PC-3 (cell line): ENCODE measurements at places on chromosomes 3 and 15. TPM values are rescaled to one million over a fixed set of nuclear protein-coding genes. Genes with fewer than 3 reads are reported as not detected.
A peak's percentile ranks its signal among the peaks of the same experiment; 100 is the strongest.

DNA sequence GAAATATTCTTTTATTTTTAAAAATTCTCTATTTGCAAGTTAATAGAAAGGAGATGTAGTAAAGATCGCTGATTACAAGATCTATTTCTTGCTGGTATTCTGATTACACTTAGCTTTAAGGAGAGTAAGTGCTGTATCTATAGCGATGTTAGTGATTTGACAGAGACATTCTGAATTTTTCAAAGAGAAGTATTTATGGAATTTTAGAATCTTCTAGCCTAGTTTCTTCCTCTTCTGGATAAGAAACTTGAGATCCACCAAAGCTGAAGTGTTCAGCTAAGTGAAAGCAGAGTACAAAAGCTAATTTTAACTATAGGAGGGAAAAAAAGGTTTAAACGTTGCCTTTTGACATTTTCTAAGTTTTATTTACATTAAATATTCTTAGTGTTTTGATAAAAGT lies 72.1 kb upstream of the RARB start:
- no peaks in the 10 kb centered on the region for H3K36me3 ChIP-seq
- H3K27ac ChIP-seq: no peak overlapping the region
- H3K4me1 ChIP-seq: no peaks in the 10 kb centered on the region
- no peak overlapping the region for H3K4me3 ChIP-seq

GRCh38 chr3:38343797-38344594 lies 2.6 kb upstream of the XYLB start:
- H3K4me1 ChIP-seq: peaks cover 20% of the 10 kb centered on the region
- H3K27me3 ChIP-seq: no peaks in the 10 kb centered on the region
- no peak overlapping the region for H3K4me3 ChIP-seq
- no peak overlapping the region for H3K27ac ChIP-seq
- DNase-seq: peak; percentile 34

Gene SLC25A38
- total RNA-seq: 29.7 and 32.0 TPM in 2 replicates

- no peak overlapping the region for H3K27ac ChIP-seq
- no peak overlapping the region for H3K4me3 ChIP-seq
- H3K4me1 ChIP-seq: no peaks in the 10 kb centered on the region
- DNase-seq: no peak
- H3K36me3 ChIP-seq: no peaks in the 10 kb centered on the region
Observed at GRCh38 chr15:45763170-45763869, 128.5 kb downstream of the SQOR start.

Gene IL12A
- total RNA-seq: 6.5 and 8.3 TPM in 2 replicates

- H3K4me1 ChIP-seq: peaks cover 16% of the 10 kb centered on the region
- peaks cover 45% of the 10 kb centered on the region for H3K36me3 ChIP-seq
- DNase-seq: peak; percentile 86
- H3K27ac ChIP-seq: 0 out of 2 replicates have a peak overlapping the region, but pooled peaks have one; percentile 5
- H3K27me3 ChIP-seq: no peaks in the 10 kb centered on the region
- no peak overlapping the region for H3K4me3 ChIP-seq
Observed at GRCh38 chr3:98855806-98856400, 45.6 kb downstream of the DCBLD2 start.

Gene IQCF5
- not detected in 2 replicates for total RNA-seq

DNA sequence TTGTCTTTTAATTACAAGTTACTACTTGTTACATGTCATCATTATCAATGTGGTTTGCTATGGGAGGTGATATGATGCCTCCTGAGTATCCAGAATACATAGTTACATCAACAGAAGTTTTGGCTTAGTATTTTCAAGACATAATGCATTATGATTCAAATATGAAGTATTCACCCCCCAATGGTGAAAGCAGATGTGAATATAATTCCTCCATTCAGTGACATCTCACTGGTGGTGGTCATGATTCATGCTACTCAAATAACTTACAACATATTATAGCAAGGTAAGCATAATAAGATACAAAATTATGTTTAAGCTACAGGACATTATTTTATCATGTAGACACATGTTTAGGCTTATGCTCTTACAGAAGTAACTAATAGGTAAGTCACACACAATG lies 34.9 kb upstream of the TTBK2 start:
- H3K27me3 ChIP-seq: no peaks in the 10 kb centered on the region
- peaks cover 25% of the 10 kb centered on the region for H3K36me3 ChIP-seq
- DNase-seq: peak; percentile 71
- H3K27ac ChIP-seq: no peak overlapping the region
- H3K4me1 ChIP-seq: peaks cover 20% of the 10 kb centered on the region

Gene IL20RB
- total RNA-seq: 0.73 and 1.2 TPM in 2 replicates

Gene PIGZ
- total RNA-seq: 1.6 and 3.7 TPM in 2 replicates

Gene CAMK1
- 36.6 and 53.2 TPM in 2 replicates for total RNA-seq

DNA sequence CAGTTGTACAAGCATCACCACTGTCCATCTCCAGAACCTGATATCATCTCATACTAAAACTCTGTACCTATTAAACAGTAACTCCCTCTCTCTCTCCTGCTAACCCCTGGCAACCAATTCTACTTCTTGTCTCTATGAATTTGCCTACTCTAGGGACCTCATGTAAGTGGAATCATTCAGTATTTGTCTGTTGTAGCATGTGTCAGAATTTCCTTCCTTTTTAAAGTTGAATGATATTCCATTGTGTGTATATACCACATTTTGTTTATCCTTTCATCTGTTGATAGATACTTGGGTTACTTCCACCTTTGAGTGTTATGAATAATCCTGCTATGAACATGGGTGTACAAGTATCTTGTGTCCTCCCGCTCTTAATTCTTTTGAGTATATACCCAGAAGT lies 16.6 kb downstream of the ZNF592 start:
- H3K4me3 ChIP-seq: no peak overlapping the region
- no peak overlapping the region for H3K27ac ChIP-seq
- no peak for DNase-seq
- peaks cover 14% of the 10 kb centered on the region; the same call in 1 of the 2 replicates for H3K36me3 ChIP-seq
- no peaks in the 10 kb centered on the region for H3K27me3 ChIP-seq

Gene PATL2
- 0.15 TPM in 1 of 2 replicates, not detected in the other for total RNA-seq

Gene RTP3
- not detected in 2 replicates for total RNA-seq

DNA sequence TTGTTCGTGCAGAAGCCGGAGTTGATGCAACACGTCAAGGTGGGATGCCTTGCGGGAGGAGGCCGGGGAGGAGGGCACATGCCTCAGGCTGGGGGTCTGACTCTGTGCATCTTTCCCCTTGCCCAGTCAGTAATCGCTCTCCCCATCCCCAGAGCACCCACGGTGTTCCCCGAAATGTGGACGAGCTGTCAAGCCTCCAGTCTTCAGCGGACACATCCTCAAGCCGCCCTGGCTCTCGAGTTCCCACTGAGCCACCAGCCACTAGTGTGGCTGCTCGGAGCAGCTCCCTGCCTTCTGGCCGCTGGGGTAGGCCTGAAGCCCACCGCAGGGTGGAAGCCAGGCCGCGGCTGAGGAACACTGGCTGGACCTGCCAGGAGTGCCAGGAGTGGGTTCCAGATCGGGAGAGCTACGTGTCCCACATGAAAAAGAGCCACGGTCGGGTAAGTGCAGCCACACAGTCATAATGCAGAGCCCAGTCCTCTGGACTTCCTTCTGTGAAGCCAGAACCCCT lies 18.7 kb upstream of the ALPK3 start:
- H3K27ac ChIP-seq: no peak overlapping the region
- peaks cover 26% of the 10 kb centered on the region for H3K36me3 ChIP-seq
- no peaks in the 10 kb centered on the region for H3K27me3 ChIP-seq
- H3K4me1 ChIP-seq: no peaks in the 10 kb centered on the region
- no peak for DNase-seq
